Stomach (tissue), 19 donors: ENCODE measurements at places on chromosomes 4 and X. TPM values are rescaled to one million over a fixed set of nuclear protein-coding genes. Genes with fewer than 3 reads are reported as not detected.

DNA sequence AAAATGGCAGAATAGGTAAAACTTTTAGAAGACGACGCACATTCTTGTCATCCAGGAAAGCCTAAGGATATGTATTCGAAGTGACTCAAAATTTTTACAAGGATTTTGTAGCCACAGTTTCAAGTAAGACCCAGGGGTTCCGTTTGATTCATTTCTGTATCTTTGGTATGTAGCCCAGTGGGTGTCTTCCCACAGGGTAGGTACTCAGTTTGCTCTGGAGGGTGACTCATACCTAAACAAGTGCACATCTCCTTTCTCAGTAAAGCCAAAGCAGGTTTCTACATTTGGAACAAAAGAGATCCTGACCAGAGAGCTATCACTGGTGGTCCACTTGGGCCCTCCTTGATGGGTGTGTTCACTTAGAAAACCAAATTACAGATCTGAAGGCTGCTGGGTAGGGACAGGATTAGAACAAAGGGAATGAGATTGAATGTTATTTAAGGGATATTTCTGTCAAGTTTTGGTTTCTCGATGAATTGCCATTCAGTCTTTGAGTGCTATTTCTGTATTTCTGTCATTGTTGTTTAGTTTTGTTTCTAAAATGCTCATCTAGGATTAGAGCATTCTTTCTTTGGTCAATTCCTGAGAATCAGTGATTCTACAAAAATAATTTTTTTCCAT lies 56.1 kb downstream of the PLS3 start:
- no peak for DNase-seq

- DNase-seq: no peak
Observed at GRCh38 chr4:159111416-159111815, 8.5 kb downstream of the RAPGEF2 start.

DNA sequence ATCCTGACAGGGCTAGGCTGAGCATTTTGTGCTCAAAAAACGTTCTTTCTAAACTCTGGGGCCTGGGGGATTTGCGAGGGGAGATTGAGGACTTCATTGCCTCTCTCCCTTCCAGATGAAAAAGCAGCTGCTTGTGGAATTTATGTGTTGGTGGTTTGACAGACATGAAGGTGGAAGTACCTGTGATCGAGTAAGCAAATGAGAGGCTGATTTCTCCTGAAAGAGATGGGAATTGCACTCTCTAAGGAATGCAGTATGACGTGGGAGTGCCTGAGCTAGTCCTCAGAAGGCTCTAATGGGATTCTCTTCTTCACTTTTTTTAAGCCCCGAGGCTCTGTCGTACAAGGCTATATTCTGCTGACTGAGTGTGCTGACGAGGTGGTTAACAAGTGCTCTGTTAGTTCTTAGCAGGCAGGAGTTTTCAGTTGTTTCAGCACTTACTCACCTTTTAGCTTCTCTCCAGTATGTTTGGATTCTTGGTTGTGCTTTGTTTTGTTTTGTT lies 426.8 kb upstream of the CNKSR2 start:
- DNase-seq: no peak

DNA sequence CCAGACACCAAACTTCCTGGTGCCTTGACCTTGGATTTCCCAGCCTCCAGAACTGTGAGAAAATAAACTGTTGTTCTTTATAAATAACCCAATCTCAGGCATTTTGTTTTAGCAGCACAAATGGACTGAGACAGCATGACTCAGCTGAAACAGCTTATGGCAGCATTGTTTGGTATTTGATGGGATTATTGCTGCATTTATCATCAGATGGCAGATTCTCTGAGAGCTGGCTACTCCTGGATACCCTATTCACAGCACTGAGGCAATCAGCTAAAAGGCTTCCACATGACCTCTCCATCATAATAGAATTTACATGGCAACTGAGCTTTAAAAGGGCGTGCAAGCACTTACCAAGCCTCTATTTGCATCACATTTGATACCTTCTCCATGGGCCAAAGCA lies 623.1 kb upstream of the CPEB2 start:
- no peak for DNase-seq

DNA sequence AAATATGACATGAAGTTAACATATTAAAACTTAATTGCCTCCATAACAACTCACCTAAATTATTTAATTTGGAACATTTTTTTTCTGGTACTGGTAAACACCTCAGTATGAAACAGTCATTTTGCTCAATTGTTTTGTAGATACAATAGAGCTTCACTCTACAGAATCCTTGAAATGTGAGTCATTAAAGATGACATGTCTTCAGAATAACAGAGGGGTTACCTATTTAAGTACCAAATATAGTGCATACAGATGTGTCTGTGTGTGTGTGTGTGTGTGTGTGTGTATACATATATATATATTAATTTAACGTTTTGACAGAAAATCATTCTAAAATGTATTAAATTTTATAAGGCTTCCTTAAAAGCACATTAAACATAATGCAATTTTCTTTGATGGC lies 297.6 kb downstream of the INPP4B start:
- no peak for DNase-seq

Gene C1QTNF7
- 6.2 TPM for total RNA-seq

Gene MAGEB10
- not detected for total RNA-seq

Gene PRPS2
- 63.0 TPM for total RNA-seq

Gene UGT2A1
- not detected for total RNA-seq

Gene GAGE13
- total RNA-seq: not detected
